Activated CD8-positive, alpha-beta memory T cell treated with anti-CD3 and anti-CD28 coated beads, Interleukin-2, amount 10 ng/mL, durations not matched to agents 7 days and 5 days (primary cell): ENCODE measurements at places on chromosomes 11 and 22. TPM values are rescaled to one million over a fixed set of nuclear protein-coding genes. Genes with fewer than 3 reads are reported as not detected.

Gene PATE1
- total RNA-seq: not detected

GRCh38 chr22:40920526-40920925 lies 30.7 kb upstream of the RBX1 start:
- DNase-seq: no peak

DNA sequence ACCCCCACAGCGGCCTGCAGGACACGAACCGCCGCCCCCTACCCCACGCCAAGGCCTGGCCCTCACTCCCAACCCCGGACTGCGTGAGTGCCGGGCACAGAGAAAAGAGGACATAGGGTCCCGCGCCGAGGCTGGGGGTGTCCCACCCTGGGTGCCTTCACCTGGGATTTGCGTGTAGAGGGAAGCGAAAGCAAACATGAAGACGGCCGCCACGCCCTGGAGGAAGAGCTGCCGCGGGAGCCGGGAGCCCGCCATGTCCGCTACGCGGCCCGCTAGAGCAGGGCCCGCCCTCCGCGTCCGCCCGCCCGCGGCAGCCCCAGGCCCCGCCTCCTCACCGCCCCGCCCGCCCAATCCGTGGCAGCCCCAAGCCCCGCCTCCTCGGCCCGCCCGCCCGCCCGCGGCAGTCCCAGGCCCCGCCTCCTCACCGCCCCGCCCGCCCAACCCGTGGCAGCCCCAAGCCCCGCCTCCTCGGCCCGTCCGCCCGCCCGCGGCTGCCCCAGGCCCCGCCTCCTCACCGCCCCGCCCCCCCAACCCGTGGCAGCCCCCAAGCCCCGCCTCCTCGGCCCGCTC lies at the start of gene LMF2:
Gene LMF2 (minus strand): TSS at position 282 of the 570 bp plus-strand sequence. CDS start 27 bp downstream, at position 255.
- peak; percentile 95 for DNase-seq

- no peak for DNase-seq
Measured at GRCh38 chr11:12581923-12582322, 92.3 kb upstream of the TEAD1 start.

DNA sequence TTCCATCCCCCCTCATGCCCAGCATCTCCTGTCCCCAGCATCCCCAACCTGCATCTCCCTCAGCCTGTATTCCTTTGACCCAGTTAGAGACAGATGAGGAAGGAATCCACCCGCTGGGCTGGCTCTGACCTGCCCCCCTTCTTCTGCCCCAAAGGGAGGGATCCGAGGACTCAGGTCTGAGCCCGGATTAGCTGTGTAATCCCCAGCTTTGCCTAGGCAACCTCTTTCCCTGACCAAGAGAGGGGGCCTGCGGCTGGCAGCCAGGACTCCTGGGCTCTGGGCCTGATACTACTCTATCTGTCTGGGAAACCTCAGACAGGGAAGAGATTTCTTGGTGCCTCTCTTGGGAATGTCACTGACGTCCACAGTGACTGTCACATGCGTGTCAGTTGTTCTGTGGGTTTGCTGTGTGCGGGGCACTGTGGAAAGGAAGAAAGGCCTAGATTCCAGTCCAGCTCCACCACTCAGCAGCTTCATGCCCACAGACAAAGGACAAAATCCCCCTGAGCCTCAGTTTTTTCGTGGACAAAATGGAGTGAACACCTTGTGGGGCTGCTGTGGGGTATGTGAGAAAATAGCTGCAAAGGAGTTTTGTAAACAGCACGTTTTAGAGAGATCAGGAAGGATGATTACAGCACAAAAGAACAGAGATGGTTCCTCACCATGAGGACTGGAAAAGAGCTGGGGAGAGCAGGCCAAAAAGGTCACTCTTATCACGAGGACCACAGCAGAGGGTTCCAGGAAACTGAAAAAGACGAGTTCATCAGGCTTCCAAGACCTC lies 1.3 kb upstream of the NDUFV1 start:
- DNase-seq: no peak

- DNase-seq: no peak
Measured at GRCh38 chr22:37922191-37922590, 16.1 kb downstream of the MICALL1 start.

DNA sequence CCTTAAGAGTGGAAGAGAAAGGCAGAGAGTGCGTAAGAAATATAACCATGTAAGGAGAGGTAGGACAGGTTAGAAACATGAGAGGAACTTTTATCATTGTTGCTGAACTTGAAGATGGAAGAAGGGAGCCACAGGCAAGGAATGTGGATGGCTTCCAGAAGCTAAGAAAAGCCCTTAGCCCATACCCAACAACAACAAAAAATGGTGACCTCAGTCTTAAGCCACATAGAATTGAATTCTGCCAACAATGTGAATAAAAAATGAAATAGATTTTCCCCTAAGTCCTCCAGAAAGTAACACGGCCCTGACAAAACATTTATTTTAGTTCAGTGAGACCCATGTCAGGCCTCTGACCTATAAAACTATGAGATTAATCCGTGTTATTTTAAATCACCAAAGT lies 767.3 kb downstream of the FAM181B start:
- no peak for DNase-seq

Gene TPBGL
- total RNA-seq: 0.15 TPM

DNA sequence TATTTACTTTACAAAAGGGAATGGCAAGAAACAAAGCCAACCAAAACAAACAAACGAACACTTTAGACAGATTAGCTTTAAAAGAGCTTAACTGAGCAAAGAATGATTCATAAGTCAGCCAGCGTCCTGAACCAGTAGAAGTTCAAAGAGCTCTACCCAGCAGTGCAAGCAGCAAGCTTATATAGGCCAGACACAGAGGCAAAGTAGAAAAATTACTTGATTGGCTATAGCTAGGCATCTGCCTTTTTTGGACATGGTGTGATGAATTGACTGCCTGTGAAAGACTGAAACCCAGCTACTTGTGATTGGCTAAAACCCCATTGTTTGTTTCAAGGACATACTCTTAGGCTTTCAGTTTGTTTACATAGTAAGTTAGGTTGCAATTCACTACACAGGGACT lies 2120.0 kb upstream of the RAG2 start:
- DNase-seq: no peak

Gene APOL5
- not detected for total RNA-seq

Gene MS4A1
- not detected for total RNA-seq

GRCh38 chr11:69950120-69950519 lies 128.0 kb upstream of the ANO1 start:
- DNase-seq: peak; percentile 46

Gene CLNS1A
- total RNA-seq: 113 TPM

Gene LDLRAD3
- total RNA-seq: not detected

- DNase-seq: no peak
Measured at GRCh38 chr11:96172604-96173003, 170.4 kb downstream of the MAML2 start.

Gene GLYATL1
- total RNA-seq: not detected

Gene EXPH5
- total RNA-seq: 0.96 TPM

Gene OR51D1
- not detected for total RNA-seq

DNA sequence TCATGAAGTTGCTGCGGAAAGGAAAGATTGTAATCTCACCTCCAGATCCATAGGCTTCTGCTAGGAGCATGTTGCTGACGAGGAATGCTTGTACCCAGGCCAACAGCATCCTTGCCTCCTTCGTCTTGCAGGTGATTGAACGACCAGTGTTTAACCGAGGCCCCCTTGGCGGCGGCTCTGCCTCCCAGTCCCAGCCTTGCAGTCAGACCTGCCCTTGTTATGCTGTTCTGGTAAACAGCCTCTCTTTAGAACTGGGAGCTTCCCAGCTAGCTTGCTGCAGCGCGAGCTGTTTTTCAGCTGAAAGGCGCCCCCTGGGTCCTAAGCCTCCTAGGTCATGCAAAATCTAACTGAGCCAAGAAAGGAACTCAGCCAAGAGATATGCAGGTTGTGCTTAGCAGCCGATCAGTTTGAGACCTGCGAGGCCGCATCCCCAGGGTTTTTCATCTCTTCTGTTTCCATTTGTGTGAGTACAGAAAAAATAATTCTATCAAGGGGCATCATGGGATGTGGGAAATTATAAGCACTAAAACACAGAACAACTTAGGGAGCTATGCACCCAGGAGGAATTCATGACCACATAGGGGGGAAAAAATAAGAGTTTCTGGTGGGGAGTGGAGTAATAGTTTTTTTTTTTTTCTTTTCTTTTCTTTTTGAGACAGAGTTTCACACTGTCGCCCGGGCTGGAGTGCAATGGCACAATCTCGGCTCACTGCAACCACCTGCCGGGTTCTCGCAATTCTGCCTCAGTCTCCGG lies at the start of gene PIK3IP1:
Gene PIK3IP1 (minus strand): TSS at position 253 of the 754 bp plus-strand sequence. CDS start 144 bp downstream, at position 109.
- DNase-seq: peak; percentile 91

Gene CPT1B
- total RNA-seq: 80.1 TPM

Gene FGF19
- total RNA-seq: not detected

DNA sequence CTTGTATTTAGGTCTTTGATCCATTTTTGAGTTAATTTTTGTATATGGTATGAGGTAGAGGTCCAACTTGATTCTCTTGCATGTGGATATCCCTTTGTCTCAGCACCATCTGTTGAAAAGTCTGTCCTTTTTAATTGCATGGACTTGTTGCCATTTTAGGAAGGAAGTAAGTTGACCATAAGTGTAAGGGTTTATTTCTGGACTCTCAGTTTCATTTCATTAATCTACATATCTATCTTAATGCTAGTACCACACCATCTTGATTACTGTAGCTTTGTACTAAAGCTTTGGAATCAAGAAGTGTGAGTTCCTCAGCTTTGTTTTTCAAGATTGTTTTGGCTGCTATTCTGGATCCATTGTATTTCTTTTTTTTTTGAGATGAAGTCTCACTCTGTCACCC lies 31.4 kb downstream of the CBL start:
- DNase-seq: no peak
